Stimulated activated CD4-positive, alpha-beta T cell treated with anti-CD3 and anti-CD28 coated beads, Interleukin-2, amount 100 ng/mL, for 48 hours (primary cell): ENCODE measurements at places on chromosomes 2 and 18.

- DNase-seq, result no peak
Observed at GRCh38 chr18:12288403-12288755, 19.7 kb upstream of the TUBB6 start.

DNA sequence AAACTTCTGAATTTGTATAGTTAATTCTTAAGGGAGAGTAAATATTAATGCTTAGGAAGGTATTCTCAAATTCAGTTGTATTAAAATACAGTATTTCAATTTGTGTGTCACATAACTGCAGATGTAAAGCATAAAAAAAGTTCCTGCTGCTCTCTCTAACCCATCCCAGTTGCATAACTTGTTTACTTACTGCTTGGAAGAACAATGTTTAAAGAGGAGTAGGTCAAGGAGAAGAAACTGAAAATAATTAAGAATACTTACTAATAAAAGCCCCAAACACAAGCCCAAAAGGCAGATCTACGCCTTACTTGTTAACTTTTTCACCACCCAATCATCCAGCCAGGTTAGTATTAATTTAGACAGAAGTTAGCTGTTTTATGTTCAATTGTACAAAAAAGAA is 81.2 kb downstream of the ORC4 start:
- no peak for DNase-seq

DNA sequence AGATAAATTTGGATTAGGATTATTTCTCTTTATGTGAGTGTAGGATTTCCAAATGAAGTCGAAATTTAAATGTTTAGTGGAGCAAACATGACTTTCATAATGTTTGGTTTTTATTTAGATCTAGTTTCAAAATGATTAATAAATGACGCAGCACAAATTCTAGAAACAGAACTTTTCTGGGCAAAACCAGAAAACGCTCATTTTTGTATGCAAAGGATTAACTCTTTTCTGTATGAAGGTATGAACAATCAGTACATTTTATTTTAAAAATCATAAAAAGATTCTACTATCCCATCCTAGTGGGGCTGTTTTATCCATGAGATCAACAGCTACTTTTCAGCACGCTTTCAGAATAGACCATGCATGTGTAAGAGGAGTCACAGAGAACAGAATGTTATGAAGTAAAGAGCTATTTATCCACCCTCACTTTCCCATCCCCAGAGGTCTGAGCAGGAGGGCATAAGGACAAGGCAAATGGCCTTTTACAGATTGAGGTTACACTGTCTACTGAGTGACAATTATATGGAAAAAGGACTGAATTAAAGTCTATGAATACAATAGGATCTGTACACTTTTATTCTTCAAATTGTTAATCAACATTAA is 270.8 kb downstream of the ZEB2 start:
- DNase-seq, result no peak

GRCh38 chr2:39696838-39697237 is 31.1 kb downstream of the TMEM178A start:
- DNase-seq, result no peak

DNA sequence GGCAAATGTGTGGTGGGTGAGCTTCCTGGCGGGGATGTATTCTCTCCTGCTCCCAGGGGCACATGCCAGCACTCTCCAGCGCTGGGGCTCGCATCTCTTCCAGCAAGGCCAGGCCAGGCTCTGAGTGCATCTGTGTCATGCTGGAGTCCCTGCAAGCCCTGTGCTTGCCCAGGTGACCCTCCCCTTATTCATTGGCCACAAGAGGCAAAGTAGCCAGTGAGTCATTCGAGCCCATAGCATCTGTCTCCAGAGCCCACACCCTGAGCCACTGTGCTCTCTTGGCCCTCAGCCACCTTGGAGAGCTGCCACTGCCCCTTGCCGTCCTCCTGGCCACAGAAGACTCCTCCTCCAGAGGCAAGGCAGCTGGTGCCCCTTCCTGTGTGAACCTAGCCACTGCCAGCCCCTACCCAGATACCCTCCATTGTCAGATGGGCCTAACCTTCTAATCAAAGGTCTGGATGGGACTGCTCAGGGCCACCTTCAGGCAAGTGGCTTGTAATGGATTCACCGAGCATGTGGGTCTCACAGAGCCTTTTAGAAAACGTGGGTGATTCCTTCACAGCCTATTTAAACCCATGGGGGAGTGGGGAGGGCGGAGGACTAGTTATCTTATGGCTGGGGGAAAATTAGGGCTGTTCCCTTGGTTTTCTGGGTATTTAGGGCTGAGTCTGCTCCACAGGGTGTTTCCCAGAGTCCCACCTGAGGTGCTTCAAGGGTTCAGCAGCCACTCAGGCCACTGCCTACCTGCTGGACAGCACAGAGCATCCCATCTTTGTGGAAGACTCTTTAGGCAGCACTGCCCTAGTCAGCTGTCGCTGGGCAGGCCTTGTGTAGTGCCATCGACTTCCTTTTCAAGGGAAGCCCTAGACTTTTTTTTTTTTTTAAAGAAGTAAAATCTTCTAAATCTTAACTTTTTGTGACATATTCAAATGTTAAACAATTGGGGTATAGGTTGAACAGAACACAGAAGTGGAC is 137.4 kb downstream of the ACOXL start:
- DNase-seq, result no peak
